ENCODE measurements at places on chromosomes 5 and 9.

DNA sequence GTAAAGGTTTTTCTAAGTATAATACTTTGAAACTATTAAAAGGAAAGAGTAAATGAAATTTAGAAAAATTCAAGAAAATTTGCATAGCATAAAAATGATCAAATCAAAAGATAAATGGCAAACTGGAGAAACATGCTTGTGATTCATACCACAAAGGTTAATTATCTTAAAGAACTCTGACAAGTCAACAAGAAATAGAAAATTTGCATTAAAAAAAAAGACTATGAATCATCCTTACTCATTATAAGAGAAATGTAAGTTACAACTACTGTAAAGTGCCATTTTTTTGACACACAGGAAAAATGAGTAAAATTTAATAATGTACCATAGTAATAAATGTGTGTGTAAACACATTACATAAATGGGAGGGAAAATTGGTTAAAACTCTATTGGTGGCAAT is 624.4 kb upstream of the C9orf72 start:
- no peak for DNase-seq

- DNase-seq, result no peak
These were observed 42.4 kb downstream of the EXD3 start for GRCh38 chr9:137380606-137381005.

GRCh38 chr5:159441441-159441840 is 111.2 kb upstream of the IL12B start:
- DNase-seq, result no peak

- DNase-seq, result peak; percentile 69
These were observed 102.9 kb downstream of the LIFR start for GRCh38 chr5:38453506-38453905.

- DNase-seq, result no peak
These were observed 224.0 kb downstream of the WDR70 start for GRCh38 chr5:37603072-37603471.

DNA sequence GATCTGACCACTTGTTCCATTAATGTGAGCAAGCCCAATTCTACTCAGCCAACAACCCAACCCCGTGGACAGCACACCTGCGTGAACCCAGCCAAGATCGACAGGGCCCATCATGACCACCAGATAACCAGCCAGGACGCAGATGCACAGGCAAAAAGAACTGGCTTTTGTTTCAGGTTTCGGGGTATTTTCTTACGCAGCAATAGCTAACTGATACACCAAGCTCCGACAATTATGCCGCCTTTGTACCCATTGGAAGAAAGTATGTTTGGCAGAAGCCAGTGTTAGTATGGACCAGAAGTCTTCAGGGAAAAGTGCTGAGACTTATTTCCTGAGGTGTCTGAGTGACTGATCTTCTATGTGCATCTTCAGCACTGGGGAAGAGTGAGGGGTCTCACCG is 6.0 kb upstream of the ADAMTS16 start:
- no peak for DNase-seq

DNA sequence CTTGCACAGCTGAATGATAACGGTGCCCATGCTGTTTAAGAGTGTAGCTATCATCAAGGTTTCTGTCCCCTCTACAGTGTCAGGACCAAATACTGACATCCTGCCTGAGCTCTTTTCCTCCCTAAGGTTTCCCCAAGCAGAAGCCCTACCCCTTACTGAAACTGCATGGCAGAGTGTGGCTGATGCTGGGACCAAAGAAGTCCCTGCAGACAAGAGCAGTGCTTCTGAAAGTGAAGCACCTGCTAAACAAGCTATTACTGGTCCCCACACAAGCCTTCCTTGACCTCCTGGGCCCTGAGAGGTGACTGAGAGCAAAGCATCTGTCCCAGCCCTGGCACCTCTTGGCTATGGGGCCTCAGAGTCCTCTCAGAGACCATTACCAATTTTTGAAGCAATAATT is 56.1 kb downstream of the CFAP90 start:
- no peak for DNase-seq

- DNase-seq, result no peak
These were observed 82.3 kb upstream of the FREM1 start for GRCh38 chr9:14992516-14992915.

DNA sequence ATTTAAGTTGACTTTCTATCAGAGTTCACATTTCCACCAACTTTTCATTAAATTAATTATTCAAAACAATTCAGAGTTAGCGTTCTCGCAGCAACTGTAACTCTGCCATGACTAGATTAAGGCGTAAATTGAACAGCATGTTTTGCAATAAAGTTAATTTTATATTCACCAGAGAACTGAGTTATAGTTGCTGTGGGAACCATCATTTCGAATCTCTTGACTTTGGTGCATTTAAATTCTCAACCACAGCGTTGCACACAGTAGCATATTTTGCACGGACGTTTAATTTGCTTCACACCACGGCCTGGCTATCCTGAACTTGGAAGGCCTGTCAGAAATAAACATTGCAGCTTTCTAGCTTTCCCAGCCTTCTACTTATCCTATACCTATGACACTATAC is 144.3 kb upstream of the WWC1 start:
- no peak for DNase-seq

DNA sequence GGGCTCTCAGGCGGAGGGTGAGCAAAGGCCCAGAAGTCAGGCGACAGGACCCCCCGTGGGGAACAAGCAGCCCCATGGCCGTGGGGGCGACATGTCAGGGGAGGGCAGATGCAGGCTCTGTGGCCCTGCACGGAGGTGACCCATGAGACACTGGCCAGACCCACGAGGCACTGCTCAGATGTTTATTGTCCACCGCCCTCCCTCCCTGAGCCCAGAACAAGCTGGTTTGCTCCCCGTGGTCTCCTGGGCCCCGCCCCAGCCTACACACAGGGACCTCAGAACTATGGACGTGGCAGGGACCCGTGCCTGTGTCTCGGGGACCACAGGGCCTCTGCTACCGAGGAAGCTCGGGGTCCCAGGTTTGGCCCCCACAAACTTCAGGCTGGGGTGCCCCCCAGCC is 1.9 kb downstream of the FUT7 start:
- no peak for DNase-seq

GRCh38 chr5:9533562-9534364 is 12.1 kb downstream of the SEMA5A start:
- no peak for DNase-seq

- DNase-seq, result no peak
These were observed 1247.9 kb upstream of the ACO1 start for GRCh38 chr9:31136524-31136923.

GRCh38 chr9:14263707-14264483 is 50.0 kb downstream of the NFIB start:
- no peak for DNase-seq

DNA sequence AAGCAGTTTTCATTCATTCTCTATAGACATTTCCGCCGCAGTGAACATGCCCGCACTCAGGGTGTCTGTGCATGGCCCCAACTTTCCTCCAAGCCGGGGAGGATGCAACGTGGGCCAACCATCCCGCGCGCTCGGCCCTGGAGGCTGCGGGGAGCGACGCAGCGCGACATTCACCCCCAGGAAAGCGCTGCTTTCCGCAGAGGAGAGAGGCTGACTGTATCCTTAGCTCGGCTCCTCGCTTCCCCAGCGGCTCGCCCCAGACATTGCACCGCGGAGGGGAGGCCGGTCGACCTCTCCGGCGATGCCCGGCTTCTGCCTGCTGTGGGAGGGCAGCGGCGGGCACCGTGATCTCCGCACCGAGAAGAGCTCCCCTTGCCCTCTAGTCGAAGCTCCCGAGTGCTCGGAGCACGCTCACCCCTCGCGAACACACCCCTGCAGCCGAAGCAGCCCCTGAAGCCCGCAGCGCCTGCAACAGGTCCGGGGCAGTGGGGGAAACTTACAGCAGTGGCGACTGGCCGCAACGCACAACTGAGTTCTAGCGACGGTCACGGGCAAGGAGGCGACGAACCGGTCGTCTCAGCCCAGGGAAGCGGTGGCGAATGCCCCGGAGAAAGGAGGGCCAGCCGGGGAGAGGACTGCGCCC is 600 bp downstream of the ENC1 start:
- DNase-seq, result peak; percentile 30

- DNase-seq, result no peak
These were observed 60.2 kb downstream of the OSTF1 start for GRCh38 chr9:75148561-75148960.

GRCh38 chr9:20865347-20865746 is 166.1 kb downstream of the HACD4 start:
- DNase-seq, result no peak

DNA sequence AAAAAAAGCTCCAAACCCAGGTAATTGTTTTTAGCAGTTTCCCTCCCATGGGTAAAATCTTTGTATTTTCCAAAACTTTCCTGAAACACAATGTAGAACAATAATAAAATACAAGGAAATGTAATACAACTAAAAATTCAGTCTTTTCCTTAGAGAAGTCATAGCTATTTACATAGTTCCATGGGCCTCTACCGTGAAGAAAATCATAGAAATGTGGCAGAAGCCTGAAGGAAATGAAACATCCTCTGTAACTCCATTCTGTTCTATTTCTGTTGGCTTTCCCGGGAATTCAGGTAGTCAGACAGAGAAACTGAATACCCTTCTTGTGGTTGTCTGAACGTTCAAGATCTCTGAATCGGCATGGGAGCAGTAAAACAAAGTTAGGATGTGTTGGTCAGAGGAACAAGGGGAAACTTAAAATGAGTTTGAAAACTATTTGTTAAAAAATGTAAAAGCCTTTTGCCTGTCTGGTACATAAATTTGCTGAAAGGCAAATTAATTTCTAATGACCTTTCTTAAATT is 202.4 kb upstream of the ZNF608 start:
- no peak for DNase-seq

DNA sequence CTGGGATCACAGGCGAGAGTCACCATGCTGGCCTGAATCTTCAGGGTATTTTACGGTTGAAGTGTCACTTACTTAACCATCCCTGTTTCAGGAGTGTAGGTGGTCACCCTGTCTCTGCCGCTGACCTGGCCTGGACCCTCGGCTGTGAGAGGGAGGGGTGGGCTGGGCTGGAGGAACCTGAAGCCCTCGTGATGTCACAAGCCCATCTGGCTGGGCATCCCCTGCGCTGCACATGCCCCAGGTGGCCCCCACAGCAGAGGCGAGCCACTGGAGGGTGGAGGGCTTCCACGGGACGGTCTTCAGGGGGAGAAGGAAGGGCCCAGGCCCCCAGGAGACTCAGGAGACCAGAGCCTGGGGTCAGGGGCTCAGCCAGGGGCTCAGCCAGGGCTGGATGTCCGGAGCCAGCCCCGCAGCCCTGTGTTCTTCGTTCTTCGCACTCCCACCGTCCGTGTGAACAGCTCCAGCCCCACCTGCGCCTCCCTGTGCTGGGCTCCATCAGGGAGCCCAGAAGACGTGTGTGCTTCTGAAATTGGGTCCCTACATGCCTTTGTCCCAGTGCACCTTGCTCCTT is 7.6 kb upstream of the AHRR start:
- DNase-seq, result no peak

GRCh38 chr5:171121638-171122037 is 187.4 kb upstream of the TLX3 start:
- no peak for DNase-seq

- DNase-seq, result no peak
These were observed 45.8 kb downstream of the ARHGEF37 start for GRCh38 chr5:149627070-149627469.

GRCh38 chr9:126882746-126883145 is 22.3 kb downstream of the ZBTB34 start:
- no peak for DNase-seq

DNA sequence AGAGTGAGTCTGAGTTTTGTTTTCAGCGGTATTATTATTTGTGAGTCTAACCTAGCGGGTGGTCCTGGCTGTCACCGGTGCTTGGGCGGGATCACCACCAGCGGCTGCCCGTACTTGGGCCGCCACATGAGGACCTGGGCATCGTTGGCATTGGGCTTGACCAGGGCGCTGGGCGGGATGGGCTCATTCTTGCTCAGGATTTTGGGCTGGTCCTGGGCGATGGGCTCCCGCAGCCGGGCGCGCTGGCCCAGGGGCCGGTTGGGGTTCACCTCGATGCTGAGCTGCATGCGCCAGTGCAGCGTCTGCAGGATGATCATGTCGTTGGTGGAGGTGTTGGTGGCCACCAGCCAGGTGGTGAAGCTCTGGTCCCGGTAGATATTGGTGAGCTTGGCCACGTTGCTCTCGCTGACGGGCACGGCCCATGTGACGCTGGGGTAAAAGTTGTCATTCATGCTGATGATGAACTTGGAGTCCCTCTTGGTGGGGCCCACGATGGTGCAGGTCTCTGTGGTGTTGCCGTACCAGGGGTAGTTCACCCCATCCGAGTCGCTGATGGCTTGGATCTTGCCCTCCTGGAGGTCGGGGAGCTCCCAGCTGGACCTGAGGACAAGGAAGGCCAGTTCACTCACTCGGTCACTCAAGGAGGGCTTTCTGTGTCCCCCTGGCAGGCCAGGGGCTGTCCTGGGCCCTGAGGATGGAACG is 15.4 kb downstream of the FAM78A start:
- DNase-seq, result no peak

DNA sequence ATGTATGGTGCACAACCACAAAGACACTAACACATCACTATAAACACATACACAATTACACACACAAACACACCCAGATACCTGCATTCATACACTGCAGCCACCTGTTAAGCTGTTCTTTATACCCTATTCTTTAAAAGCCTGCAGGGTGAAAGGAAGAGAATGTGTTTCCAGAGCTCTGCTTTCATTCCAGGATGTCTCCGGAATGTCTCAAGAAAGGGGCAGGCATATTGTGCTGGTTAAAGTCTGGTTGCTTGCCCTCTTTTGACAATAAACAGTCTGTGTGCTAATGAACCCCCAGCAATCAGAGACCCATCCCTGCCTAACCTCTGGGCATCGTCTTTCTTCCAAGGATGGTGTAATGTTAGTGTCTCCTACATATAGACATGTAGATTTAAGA is 181.6 kb downstream of the EPB41L4A start:
- no peak for DNase-seq

DNA sequence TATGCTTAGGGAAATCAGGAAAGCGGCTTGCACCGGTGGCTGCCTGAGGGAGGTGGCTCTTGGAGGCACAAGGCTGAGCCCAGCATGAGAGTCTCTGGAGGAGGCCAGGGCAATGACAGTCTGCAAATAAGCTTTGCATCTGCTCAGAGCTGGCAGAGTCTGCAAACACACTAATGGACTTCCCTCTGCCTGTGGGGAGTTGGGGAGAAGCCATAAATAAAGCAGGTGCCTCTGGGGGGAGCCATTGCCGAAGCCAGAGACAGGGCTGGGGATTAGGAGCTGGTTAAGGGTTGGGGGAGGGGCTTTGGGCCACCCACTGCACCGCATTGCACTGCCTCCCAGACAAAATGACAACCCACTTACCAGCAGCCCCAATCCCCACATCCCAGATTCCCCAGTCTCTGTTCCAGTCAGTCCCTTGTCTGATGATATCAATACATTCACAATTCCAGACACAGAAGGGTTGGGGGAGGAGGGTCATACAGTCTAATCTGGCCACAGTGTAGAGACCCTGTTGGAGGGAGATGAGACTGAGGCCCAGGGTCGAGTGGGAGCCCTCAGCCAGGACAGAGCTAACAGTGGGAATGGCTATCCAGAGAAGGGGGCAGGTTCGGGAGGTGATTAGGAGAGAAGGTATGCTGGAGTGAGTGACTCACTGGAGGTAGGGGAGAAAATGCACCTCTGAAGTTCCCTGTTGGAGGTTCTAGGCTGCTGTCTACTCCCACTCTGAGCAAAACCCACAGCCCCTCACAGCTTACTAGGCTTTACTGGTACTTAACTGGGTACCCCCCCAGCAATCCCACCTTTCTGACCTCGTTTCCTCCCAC is 53.7 kb downstream of the PAX5 start:
- no peak for DNase-seq

GRCh38 chr9:88993327-88993726 is 2.1 kb downstream of the S1PR3 start:
- no peak for DNase-seq

All from CD4-positive, alpha-beta T cell treated with Interleukin-1 beta for 1 hour (primary cell).